AG09319 (cell line): ENCODE measurements at places on chromosomes 4 and X.

- DNase-seq = peak; percentile 52
Measured at GRCh38 chrX:53281321-53281822, at the start of gene IQSEC2. Gene IQSEC2 (minus strand): TSS chrX:53281584.

DNA sequence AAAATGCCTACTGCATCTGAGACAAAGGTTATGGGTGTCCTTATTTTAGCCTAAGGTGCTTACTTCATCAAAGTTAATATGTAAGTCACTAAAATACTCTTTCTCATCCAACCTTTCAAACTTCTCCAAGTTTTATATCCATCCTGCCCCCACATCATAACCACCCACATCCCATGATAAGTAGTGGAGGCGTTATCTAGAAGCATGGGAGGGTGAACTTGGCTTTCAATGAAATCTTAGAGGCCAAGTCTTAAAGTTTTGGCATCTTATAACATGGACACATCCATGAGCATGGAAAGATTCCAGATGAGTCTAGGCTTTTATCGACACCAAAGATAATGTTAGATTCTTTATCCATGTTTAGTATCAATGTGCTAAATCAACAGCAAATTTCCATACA, 22.9 kb upstream of the SEC24D start:
- DNase-seq = no peak

DNA sequence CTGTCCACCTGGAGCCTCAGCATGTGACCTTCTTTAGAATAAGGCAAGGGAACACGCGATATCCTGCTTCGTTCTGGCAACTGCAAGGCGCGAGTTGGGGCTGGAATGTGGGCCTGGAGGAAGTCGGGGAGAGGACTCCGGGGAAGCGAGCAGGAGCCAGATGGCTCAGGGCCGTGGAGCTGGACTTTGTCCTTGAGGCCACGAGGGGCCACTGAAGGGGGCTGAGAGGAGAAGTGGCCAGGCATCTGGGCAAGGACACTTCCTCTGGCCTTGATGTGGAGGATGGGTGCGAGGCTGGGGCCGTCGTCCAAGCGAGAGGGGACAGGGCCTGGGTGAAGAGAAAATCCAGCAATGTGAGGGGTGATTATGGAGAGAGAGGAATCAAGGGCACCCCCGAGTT, 12.2 kb upstream of the DUSP9 start:
- DNase-seq = no peak

- no peak for DNase-seq
Measured at GRCh38 chr4:162787120-162787519, 379.6 kb downstream of the NAF1 start.
